ENCODE measurements at places on chromosomes 3 and 15.

- DNase-seq: no peak
- no peaks in the 10 kb centered on the region for H3K36me3 ChIP-seq
Measured at GRCh38 chr15:57921371-57921770, 144.1 kb downstream of the ALDH1A2 start.

GRCh38 chr3:147813256-147813655, 404.1 kb downstream of the ZIC1 start:
- H3K27me3 ChIP-seq: no peaks in the 10 kb centered on the region
- H3K4me1 ChIP-seq: no peaks in the 10 kb centered on the region
- no peak overlapping the region for H3K4me3 ChIP-seq
- H3K27ac ChIP-seq: no peak overlapping the region
- no peak for DNase-seq

DNA sequence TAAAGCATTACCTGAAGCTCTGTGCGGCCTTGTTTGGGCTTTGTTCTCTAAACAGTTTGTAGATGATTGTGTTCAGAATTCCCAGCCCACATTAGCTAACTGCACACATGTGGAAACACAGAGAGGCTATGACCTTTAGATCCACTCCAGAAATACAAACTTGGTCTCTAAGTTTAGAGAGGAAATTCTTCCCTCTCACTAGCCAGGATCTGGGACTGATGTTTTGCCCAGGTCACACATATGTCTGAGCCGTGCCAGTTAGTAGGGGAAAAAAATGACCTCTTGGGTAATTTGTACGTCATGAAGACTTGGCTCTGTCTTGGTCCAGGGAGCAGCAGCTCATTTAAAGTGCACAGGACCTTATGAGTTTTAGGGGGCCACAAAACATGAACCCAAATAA, 223.1 kb downstream of the RBMS3 start:
- DNase-seq: no peak
- H3K36me3 ChIP-seq: no peaks in the 10 kb centered on the region
- H3K4me1 ChIP-seq: no peaks in the 10 kb centered on the region
- H3K27ac ChIP-seq: no peak overlapping the region
- H3K27me3 ChIP-seq: peaks cover 2% of the 10 kb centered on the region

GRCh38 chr3:177331203-177331835, 134.0 kb upstream of the TBL1XR1 start:
- H3K4me3 ChIP-seq: no peak overlapping the region
- no peaks in the 10 kb centered on the region for H3K36me3 ChIP-seq
- no peak for DNase-seq
- no peak overlapping the region for H3K27ac ChIP-seq
- H3K4me1 ChIP-seq: peaks cover 3% of the 10 kb centered on the region
- H3K27me3 ChIP-seq: peaks cover 5% of the 10 kb centered on the region

Measured in activated naive CD4-positive, alpha-beta T cell treated with anti-CD3 and anti-CD28 coated beads for 36 hours (primary cell).